ENCODE measurements at places on chromosomes 3 and 15.

DNA sequence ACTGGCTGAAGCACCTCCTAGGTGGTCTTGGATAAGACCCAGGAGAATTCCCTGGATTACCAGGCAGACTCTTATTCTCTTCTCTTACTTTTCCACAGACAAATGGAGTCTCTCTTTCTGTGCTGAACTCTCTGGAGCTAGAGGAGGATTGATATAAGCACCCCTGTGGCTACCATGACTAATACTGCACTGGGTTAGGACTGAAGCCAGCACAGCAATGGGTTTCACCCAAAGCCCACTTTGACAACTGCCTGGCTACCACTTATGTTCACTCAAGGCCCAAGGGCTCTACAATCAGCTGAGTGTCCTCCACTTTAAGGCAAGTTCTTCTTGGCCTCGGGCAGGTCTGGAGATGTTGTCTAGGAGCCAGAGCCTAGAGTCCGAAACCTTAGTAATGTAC is 225.5 kb downstream of the DIPK2A start:
- no peak for DNase-seq

DNA sequence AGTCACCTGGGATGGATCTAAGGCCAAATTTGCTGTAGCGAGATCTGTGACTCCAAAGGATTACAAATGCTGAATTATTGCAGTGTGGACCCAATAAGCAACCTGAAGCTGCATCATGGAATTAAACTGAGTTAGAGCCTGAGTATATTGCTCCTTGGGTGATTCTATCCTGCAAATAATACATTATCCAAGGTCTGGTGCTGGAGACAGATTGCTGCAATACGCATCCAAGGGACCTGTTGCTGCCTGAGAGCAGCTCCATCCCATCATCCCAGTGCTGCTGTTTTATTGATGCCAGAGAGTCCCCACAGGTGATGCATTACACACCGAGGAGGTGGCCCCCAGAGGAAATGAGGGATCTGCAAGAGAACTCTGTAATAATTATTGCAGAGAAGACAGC is 31.6 kb upstream of the PCSK6 start:
- no peak for DNase-seq

- DNase-seq: no peak
Measured at GRCh38 chr3:150868282-150868681, 37.0 kb downstream of the MINDY4B start.

GRCh38 chr15:66850996-66851310 is 148.9 kb downstream of the SMAD6 start:
- DNase-seq: no peak

DNA sequence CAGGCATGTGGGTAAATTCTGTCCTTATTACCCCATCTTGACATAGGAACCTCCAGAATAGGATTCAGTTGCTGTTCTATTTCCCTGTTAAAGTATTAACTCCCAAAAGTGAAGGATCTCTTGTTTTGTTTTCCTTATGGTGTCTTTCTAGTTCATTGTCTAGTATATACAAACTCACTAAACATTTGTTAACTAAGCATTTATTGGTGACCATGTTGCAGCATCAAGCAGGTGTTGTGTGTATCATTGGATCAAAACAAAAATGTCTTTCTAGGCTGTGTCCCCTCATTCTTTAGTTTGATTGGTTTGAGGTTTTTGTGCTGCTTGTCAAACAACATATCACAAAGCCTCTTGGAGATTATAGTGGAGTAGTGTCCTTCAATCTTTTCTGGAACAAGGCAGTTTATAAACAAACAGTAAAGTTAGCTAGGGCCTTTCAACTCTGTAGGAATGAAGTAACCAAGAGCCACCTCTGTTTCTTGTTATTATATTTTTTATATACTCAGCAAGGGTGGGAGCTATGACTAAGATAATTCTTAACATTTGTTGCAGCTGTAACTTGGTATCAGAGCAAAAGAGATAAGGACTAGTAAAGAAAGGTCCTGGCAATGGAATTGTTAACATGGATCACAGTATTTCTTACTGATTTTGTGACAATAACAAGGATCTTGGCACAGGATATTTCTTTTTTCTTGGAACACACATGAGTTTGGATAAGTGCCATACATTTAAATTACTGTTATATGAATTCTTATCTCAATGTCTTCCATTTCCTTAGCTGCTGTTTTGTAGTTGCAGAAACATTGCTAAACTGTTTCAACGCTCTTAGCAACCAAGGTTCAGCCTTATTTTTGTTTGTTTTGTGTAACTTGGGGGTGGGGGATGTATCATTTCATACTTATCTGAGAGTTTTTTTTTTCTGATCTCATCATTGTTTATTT is 49.3 kb downstream of the TMOD3 start:
- no peak for DNase-seq

- no peak for DNase-seq
Measured at GRCh38 chr15:100695048-100695447, 92.7 kb downstream of the ASB7 start.

DNA sequence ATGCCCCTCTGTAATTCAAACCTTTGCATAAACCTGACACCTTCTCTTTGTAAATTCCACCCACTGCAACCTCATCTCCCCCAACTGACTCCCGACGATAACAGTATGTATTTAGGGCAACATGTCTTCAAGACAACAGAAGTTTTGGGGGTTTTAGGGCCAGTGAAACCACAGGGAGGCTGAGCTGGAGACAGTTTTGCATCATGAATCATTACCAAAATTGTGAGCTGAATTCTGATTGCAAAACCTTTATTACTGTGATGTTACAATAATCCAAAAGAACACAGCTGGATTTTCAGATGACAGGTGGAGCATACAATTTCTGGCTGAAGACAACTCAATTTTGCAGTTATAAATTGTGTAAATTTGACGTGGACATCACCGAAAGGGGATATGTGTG is 281.3 kb upstream of the TTC14 start:
- no peak for DNase-seq

DNA sequence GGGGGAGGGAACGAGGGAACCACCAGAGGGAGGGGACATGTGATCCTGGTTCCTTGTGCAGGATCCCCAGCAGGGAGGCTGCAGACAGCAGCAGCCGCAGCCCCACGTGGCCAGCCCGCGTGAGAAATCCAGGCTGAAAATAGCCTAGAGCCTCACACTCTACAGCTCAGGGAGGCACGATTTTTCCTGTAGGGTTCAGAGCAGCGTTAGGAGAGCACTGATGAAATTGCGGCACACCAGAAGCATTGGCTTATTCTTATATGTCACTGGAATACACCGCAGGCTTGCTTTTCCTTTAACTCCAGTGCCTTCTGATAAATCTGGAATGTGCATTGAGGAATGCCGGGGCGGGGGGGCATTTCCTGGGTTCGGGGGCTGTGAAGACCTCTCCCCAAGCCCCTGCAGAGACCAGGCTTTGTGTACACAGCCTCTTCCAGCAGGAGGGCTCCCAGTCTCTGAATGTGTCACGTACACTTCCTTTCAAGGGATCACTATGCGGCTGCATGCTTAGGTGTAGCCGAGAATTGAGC is 193.0 kb downstream of the ATP10A start:
- DNase-seq: no peak

GRCh38 chr3:180705619-180706018 is 26.3 kb upstream of the CCDC39 start:
- no peak for DNase-seq

DNA sequence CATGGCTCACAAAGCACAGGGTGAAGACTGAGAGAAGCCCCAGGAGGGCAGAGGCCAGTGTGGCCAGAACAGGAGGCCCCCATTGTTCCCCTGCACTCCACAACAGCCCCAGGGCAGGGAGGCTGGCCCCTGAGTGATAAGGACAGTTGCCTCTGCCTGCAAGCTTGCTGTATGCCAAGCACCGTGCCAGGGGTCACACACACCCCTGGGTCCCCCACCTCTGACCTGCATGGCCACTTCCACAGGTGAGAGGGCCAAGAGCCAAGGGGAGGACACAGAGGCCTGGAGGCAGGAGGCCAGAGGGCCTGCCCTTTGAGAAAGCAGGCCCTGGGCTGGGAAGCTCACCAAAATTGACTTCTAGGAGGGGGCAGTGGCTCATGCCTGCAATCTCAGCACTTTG is 23.7 kb downstream of the ATRIP start:
- DNase-seq: no peak

DNA sequence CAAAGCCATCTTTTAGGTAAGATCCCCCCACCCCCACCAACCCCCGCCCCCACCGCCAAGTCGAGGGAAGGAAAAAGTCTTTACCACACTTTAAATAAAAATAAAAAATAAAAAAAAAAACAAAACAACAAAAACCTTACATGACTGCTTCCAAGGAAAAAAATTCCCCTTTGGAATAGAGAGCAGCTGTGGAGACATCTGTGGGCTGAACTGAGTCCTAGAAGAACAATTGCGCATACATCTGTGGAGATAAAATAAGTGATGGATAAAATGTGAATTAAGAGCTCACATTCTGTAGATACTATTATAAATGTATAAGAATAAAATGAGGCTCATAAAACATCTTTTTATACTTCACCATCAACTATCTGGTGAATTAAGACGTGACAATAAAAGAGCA is 601.7 kb upstream of the AGTR1 start:
- no peak for DNase-seq

DNA sequence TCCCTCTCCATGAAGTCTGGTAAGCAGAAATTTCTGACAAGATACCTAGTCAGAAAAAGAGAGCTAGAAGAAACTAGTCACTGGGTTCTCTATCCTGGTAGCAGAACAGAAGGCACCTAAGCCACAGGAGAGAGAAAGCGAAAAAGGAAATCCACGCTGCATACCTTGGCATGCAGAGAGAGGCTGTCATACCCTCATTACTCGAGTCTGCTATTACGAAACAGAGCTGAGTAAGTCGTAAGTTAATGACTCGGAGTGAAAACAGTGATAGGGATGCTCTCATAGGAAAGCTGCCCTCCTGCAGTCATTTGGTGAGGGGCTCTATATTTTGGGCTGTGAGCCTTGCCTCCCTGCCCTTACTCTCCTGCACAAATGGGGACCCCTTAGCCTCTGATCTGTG is 16.2 kb downstream of the CLRN1 start:
- DNase-seq: no peak

- DNase-seq: no peak
Measured at GRCh38 chr15:35167675-35168074, 82.6 kb upstream of the NANOGP8 start.

DNA sequence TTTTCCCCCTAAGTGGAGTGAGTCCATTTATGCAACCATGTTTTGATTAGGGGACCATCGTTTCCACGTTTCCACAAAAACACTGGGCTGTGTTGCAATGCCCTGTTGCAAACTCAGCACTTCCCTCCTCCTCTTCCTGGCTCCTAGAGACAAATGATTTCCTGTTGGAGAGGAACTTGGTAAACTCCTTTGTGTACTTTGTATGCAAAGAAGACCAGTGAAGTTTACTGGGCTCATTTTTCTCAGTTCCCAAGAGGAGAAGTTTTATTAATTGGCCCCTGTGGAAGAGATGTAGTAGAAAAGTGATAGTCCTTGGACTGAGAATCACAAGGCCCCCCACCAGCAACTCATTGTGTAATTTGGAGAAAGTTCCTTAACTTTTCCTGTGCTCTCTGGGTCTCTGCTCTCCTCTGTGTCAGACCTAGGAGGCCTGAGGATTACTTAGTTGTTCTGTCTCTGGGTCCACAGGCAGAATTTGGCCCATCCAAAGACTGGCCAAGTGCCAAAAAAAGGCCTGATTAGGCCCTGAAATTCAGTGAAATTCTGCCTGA is 95.0 kb downstream of the ATG7 start:
- no peak for DNase-seq

DNA sequence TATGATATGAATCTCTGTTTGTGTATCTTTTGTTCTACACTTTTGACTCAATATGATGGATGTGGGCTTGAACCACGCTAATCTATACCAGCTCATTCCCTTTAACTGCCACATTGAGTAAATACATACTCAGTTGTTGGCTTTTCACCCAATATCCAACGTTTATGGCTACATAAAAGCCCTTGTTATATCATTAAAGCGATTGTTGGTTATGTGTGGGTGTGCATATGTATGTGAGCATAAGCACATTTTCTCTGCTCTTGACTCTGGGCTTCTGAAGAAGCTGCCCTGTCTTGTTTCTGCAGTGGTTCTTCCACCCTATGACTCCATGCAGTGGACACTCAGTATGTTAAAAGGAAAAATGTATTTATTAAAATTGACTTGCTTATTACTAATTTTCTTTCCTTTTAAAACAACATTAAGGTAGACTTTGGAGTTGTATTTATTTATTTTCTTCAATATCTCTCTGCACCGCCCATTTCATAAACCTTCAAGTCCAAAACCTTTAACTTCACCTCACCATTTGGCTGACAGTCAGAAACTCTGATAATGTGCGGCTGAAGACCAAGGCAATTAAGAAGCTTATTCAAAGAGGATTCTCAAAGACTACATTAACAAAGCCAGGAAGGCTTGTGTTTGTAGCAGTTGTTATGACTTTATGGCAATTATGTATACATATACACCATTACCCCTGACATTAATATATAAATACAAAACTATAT is 156.1 kb downstream of the THRB start:
- DNase-seq: no peak

GRCh38 chr3:56347219-56347871 is 120.9 kb downstream of the ERC2 start:
- DNase-seq: no peak

DNA sequence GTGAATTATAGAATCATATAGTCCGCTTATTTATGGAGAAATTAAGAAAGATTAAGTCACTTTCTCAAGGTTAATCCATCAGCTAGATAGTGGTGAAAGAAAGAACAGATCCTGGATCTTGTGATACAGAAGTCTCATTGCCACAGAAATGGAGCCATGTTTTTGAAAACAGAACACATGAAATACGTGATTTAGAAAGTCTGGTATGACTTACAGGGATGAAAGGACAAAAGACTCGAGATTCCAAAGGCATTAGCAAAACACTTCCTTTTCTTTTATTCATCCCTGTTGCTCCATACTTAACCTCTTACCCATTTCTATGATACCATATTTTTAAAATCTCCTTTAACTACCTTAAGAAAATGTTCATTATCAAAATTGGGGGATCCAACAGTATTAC is 40.0 kb upstream of the TEX9 start:
- DNase-seq: no peak

DNA sequence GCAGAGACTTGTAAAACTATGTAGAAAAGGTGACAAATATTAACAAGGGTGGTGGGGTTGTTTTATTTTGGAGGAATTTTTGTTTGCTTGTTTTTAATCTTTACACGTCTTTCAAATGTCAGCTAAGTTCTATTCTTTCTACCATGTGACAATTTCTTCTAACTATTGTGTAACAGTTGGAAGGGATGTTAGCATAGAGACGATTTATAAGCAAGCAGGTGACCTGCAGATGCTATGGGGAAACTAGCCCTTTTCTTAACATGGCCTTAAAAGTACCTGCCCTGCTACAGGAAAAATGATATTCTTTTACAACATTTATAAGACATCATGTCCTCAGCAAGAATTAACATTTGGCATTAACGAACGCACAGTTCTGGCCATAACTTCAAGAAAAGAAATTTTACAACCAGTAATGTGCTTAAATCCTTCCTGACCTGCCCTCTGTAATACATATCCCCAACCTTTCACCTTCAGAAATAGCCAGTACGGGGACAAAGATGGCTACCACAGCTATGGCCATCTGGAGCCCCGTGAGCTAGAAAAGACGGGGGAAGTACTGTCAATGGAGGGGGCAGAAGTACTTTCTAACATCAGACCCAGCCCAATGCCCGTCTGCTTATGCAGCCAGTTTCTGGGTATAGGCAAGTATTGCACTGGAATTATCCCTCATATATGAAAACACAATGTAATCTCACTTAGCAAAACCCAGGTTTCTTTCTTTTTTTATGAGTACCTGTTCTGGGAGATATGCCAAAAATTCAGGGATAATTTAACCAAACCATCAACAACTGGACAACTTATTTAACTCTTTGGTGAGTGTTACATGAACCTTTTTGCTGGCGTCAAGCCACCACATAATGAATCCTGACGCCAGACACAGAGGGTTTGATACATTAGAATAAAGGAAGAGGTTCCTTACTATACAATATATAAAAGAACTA is 67.7 kb upstream of the NR2F2 start:
- no peak for DNase-seq

Data from stimulated activated CD8-positive, alpha-beta memory T cell treated with anti-CD3 and anti-CD28 coated beads, Interleukin-7, amount 100 ng/mL, for 24 hours (primary cell).